ENCODE measurements at places on chromosomes 6 and 20.

- no peak for DNase-seq
Measured at GRCh38 chr6:150741633-150742200, 123.8 kb upstream of the MTHFD1L start.

- DNase-seq = no peak
Measured at GRCh38 chr6:30645989-30646388, 944 bp upstream of the C6orf136 start.

- DNase-seq = peak; percentile 76
Measured at GRCh38 chr20:5844063-5844681, 94.0 kb downstream of the SHLD1 start.

GRCh38 chr6:129651291-129651691 is 58.7 kb downstream of the ARHGAP18 start:
- DNase-seq = no peak

Measured in stimulated activated CD8-positive, alpha-beta memory T cell treated with anti-CD3 and anti-CD28 coated beads, Interleukin-15, amount 100 ng/mL, for 48 hours (primary cell).